ENCODE measurements at places on chromosomes 2 and 18. TPM values are rescaled to one million over a fixed set of nuclear protein-coding genes. Genes with fewer than 3 reads are reported as not detected.

DNA sequence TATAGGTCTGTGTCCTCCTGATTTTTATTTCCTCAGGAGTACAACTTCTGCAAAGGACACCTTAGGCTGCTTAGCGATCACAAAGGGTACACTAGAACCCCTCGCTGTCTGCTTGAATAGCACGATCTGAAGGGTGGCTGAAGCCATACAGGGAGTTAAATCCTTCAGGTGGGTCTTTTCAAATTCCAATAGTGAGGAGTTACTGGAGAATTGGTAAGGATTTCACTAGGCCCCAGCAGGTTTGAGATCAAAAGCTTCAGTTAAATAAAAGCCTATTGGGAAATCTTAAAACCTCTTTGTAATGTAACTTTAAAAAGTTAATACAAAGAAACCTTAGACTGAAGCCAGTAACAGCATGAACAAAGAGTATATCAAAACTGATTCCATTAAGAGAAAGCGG is 613.1 kb downstream of the ZEB2 start:
- no peak for DNase-seq

The ING5 gene
- 60.2 TPM for total RNA-seq

The FSHR gene
- not detected for total RNA-seq

The CROCC2 gene
- not detected for total RNA-seq

All from transverse colon (tissue), 4 donors.